ENCODE measurements at places on chromosomes 12 and 14. TPM values are rescaled to one million over a fixed set of nuclear protein-coding genes. Genes with fewer than 3 reads are reported as not detected.
A peak's percentile ranks its signal among the peaks of the same experiment; 100 is the strongest.

- DNase-seq: no peak
Measured at GRCh38 chr12:13380297-13380696, 183.8 kb downstream of the EMP1 start.

ACYP1 gene
- total RNA-seq: 43.6 TPM

KRT71 gene
- not detected for total RNA-seq

DNA sequence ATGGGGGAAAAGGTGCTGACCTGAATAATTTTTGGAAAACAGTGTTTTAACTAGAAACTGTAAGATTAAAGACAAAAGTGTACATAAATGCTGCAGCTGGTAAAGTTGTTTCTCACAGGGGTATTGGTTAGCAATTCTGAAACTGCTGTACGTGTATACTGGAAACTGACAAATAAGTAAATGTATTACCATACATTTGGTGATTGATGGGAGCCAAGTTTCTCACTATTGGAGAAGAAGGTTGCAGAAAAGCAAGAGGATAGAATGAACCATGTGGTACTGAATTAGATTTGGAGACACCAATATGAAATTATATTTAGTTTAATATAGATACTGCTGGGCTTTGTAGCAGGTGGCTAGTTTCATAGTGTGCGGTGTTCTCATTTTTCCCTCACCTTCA is 19.6 kb upstream of the FBXO33 start:
- DNase-seq: no peak

DNA sequence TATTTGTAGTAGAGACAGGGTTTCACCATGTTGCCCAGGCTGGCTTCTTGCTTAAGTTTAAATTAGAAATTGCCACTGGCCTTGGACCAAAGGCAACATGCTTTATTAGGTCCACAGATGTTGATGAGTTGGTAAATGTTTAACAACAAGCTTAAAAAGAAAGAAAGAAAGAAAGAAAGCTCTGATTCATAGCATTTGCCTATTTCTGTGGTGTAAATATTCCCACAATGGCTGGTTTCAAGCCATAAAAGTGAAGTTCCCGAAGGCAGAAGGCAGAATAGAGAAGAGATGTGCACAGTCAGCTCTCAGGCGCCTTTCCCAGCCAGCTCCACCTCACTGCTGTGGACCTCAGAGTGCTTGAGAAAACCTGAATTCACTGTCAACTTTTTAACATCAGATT is 26.4 kb downstream of the KCNK13 start:
- peak; percentile 6 for DNase-seq

GRCh38 chr12:108696111-108696995 is 35.0 kb downstream of the CORO1C start:
- DNase-seq: peak; percentile 97

Measured in RPMI7951 (cell line).